Activated CD8-positive, alpha-beta memory T cell treated with anti-CD3 and anti-CD28 coated beads for 1 hour (primary cell): ENCODE measurements at places on chromosomes 13 and 19.

DNA sequence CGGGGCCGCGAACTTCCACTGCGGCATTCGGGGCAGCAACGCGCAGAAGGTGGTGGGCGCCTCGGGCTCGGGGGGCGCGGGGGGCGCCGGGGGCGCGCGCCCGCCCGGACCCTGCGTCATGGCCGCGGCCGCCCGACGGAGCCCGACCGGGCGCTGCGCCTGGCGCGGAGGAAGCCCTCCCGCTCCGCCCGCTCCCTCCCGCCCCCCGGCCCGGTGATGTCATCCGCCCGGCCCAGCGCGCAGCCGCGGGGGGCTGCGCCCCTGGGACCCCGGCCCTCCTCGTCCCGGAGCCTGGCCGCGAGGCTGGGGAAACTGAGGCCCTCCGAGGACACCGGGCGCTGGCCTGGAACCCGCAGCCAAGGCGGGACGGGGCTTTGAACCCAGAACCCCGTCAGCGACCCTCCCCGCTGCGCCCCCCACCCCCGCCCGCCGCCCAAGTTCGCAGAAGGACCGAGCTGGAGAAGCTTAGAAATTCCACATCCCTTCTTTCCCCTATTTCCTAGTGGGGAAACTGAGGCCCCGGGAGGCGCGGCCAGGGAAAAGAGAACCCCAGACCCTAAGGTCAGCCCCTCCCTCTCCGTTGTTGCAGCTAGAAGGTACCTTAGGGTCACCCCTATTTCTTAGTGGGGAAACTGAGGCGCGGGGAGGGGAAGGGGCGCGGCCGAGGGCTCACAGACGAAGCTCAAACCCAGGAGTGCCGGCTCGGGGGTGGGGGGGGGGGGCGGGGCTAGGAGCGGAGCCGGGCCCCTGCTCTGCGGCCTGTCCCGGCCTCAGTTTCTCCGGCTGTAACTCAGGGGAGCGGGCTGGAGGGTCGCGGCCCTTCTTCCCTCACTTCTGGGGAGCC, at the start of gene SHC2:
SHC2 (minus strand) TSS at position 157 of the 844 bp plus-strand sequence; CDS start at position 120, 37 bp downstream.
- no peak for DNase-seq

DNA sequence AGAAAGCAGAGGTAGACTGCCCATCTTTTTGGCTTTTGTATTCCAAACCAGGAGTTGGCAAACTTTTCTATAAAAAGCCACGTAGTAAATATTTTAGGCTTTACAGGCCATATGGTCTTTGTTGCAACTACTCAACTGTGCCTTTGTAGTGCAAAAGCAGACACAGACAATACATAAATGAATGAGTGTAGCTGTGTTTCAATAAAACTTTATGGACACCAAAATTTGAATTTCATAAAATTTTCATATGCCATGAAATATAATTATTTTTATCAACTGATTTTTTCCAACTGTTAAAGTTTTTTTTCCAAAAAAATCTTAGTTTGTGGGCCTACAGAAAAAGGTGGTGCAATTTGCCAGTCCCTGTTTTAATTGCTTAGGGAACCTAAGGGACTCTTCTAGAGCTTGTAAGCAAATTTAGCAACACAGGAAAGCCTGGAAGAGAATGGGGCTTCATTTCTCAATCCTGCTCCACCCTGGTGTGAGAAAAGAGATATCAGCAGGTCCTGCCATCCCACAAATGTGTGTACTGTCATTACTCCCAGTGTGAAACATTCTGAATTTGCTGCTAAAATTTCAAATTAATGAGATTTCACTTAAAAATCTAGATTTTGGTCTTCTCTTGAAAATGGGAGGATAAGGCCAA, 194.2 kb downstream of the RGCC start:
- DNase-seq, result no peak

DNA sequence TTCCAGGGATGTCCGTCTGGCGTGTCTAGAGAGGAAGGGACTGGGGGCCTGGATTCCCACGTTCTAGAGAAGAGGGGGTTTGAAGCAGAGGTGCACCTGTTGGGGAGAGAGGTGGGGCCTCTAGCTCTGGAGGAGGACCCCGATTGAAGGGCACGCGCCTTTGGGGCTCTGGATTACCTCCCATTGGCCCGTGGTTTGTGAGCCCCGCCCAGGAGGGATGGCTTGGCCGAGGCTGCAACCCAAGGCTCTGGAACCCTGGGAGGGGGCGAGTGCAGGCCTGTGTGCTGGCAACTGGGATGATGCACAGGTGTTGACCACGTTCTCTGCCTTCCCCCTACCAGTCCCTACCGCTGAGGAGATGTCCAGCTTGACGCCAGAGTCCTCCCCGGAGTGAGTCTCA, 20.2 kb downstream of the TMEM150B start:
- no peak for DNase-seq

- no peak for DNase-seq
These were observed 304.4 kb downstream of the DCLK1 start for GRCh38 chr13:35826626-35827254.

DNA sequence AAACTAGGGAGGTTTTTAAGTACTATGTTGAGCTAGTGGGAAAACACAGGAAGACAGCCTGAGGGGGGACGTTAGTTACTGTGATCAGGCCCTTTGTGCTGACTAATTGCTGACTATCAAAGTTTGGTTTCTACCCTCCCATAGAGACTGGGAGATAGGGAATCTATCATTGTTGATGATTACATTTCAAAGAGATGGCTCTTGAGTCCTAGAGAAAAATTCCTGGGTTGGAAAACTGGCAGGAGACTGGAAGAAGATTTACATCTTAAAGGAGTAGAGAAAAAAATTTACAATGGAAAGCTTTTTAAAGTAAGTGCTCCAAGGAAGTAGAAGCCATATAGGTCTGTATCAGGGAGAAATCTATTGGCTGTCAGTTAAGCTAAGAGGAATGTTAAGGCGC, 522.0 kb upstream of the KLHL1 start:
- no peak for DNase-seq

- no peak for DNase-seq
These were observed 199.9 kb downstream of the B3GLCT start for GRCh38 chr13:31399690-31400089.

GRCh38 chr19:30856786-30857185, 484.6 kb downstream of the ZNF536 start:
- no peak for DNase-seq

DNA sequence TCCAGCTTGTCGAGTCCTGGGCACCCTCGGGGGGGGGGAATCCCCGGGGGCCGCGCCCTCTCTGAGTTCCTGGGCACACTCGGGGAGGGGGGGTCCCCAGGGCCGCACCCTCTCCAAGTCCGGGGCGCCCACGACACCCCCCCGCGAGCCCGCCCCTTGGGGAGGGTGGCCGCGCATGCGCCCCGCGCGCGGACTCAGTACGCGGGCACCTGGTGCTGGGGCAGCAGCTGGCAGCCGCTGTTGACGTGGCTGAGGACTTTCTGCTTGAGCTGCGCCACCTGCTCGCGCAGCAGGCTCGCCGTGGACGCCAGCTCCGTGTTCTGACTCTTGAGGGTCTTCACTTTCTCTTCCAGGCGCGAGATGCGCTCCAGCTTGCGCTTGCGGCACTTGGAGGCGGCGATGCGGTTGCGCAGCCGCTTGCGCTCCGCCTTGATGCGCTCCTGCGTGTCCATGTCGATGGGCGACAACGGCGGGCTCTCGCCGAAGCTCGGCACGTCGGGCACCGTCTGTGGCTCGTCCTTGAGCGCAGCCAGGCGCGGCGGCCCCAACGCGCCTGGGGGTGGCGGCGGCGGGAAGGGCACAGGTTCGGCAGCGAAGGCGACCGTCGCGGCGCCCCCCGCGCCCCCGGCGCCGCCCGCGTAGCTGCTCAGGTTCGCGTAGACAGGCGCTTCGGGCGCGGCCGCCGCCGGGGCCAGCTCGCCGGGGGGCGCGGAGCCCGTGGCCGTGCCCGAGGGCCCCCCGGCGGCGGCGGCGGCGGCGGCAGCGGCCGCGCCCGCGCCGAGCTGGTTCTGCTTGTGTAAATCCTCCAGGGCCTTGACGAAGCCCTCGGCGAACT, 958 bp downstream of the JUND start:
- peak; percentile 71 for DNase-seq

DNA sequence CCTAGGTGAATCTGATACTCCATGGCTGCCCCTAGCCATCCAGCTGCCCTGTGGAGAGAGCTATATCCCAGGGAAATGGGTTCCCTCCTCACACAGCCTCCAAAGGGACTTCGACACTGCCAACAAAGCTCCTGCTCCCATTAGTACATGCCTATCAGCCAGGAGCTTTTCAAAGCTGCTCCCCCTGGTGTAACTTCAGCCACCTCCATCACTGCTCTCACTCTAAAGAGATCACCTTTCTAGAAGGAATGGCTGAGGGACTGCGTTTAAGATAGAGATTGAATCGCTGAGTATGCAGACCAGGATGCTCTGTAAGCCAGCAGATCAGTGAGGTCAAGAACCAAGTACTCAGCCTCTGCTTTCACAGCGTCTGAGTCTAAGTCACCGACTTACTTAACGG, 213.7 kb downstream of the NALCN start:
- no peak for DNase-seq

- no peak for DNase-seq
These were observed 262.1 kb downstream of the PCDH9 start for GRCh38 chr13:66967811-66968597.

DNA sequence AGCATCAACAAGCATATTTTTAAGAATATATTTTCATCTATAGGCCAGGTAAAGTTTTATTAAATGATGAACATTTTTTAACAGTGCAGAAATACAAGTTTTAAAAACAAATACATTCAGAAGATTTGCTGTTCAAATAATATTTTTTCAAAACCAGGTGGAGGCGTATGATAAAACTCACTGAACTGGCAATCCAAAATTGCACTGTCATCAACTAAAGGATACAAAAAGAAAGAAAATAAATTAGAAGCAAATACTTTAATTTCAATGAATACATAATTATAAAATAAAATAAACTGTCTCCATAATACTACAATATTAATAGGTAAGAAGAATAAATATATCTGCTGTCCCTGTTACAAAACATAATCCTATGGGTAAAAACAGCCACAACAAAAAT, 21.2 kb downstream of the SPRYD7 start:
- no peak for DNase-seq

GRCh38 chr19:48588670-48589401, 17.7 kb upstream of the SPACA4 start:
- peak; percentile 84 for DNase-seq

GRCh38 chr19:10191347-10191746, 3.4 kb downstream of the DNMT1 start:
- DNase-seq, result no peak

DNA sequence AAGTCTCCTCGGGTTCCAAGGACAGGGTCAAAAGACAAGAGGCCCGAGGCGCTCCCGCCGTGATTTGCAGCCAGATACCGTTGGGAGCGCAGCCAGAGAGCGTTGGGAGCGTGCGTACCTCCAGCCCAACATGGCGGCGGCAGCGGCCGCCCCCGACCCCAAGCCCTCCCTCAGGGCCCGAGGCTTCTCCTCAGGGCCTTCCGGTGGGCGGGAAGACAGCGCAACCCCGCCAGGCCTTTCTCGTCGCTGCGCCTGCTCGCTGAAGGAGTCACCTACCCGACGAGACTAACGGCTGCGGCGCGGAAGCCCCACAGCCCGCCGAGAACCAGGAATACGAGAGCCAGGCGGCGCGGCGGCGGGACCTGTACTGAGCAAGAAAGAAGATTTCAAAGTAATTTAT, 3.2 kb upstream of the ZNF850 start:
- no peak for DNase-seq

DNA sequence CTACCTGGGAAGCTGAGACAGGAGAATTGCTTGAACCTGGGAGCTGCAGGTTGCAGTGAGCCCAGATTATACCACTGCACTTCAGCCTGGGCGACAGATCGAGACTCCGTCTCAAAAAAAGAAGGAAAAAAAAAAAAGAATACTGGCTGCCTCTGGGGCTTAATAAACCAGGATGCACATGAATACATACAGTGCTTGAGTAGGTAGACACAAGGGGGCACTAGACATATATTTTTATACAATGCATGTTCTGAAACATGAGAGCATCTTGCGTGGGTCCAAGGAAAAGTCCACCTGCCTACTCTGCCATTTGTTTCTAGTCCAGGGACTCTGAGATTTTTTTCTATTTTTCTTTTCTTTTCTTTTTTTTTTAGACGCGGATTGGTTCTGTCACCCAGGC, 31.2 kb downstream of the KEAP1 start:
- no peak for DNase-seq

- no peak for DNase-seq
These were observed 1.2 kb downstream of the SLC7A1 start for GRCh38 chr13:29594303-29594709.

- DNase-seq, result no peak
These were observed 15.8 kb upstream of the LATS2 start for GRCh38 chr13:21077076-21077787.

- no peak for DNase-seq
These were observed 774.1 kb downstream of the LIG4 start for GRCh38 chr13:107441279-107441678.

GRCh38 chr13:74860789-74861188, 621.2 kb downstream of the TBC1D4 start:
- no peak for DNase-seq

DNA sequence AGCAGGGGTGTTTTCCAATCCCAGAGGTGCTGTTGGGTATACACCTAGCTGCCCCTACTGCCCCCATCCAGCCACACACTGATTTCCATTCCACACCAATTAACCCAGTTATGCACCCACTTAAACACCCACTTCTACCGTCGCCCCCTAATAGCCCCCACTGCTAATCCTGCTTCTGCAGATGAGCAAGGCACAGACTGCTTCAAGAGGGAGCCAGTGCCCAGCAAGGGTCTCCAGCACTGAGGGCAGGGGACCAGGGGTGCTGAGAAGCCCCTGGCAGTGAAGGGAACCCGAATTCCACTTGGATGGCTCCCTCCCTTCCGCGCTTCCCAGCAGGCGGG, 1.2 kb downstream of the FXYD7 start:
- no peak for DNase-seq

- no peak for DNase-seq
These were observed 2316.2 kb upstream of the PCDH20 start for GRCh38 chr13:63731896-63732295.

DNA sequence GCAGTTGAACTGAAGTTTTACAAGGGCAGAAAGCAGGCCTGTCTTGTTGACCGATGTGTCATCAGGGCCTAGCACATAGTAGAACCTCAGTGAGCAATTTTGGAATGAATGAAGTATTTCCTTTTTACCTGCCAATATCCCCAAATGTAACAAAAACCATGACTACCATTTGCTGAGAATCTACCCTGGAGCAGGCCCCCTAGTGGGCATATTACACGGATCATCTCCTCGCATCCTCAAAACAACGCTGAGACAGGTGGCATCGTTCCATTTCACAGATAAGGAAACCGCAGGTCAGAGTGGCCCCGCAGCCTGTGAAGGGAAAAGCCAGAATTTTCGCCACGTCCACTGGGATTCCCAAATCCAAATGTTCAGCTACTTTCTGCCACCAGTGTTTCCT, 77.9 kb downstream of the CACNA1A start:
- DNase-seq, result no peak

- no peak for DNase-seq
These were observed 18.0 kb downstream of the CAPN12 start for GRCh38 chr19:38726284-38726673.

- DNase-seq, result no peak
These were observed at the start of gene FLT1 for GRCh38 chr13:28494778-28495537. FLT1 (minus strand) TSS chr13:28495128; CDS start chr13:28494843, 285 bp downstream.
